Small intestine (tissue), 16 donors: ENCODE measurements at places on chromosomes 4 and X. TPM values are rescaled to one million over a fixed set of nuclear protein-coding genes. Genes with fewer than 3 reads are reported as not detected.

GRCh38 chrX:12159799-12160198, 21.5 kb downstream of the FRMPD4 start:
- H3K4me1 ChIP-seq = no peaks in the 10 kb centered on the region
- no peak overlapping the region for H3K4me3 ChIP-seq
- no peak for DNase-seq
- no peaks in the 10 kb centered on the region for H3K36me3 ChIP-seq

DNA sequence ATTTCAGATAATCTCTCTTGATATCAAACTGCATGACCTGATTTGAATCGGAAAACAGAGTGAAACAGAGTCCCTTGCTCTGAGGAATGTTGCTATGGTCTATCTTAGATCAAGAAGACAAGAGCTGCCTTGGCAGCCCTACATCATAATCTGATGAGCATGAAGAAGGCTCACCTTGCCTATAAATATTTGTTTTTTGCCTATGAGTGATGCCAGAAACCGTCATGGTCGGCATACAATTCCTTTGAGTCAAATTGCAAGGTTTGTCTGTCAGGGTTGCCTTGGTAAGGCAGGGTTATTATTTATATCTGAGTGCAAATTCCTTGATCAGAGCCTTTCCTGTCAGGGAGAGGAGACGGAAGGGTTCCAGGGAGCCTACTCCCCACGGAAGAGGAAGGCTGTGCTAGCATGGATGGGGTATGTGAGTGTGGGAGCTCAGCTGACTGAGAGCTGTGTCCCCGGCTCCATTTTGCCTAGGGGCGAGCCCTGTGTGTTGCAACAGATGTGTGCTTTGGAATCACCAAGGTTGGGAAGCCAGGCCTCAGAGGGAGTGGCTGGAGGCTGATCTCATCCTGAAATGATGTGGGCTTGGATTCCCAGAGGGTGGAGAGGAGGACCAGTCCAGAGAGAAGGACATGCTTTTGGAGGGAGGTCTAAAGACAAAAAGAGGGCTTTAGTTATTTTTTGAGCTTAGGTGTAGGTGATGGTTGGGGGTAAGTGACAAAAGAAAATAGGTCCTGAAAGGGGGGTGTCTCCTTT, 43.6 kb downstream of the RTL9 start:
- no peaks in the 10 kb centered on the region for H3K36me3 ChIP-seq
- peak; percentile 12 for DNase-seq
- no peaks in the 10 kb centered on the region for H3K27me3 ChIP-seq
- peaks cover under 1% of the 10 kb centered on the region for H3K4me1 ChIP-seq

The FRMPD4 gene
- not detected for polyA plus RNA-seq

The RBMXL3 gene
- polyA plus RNA-seq = not detected

The SPANXN3 gene
- 1.8 TPM for polyA plus RNA-seq

DNA sequence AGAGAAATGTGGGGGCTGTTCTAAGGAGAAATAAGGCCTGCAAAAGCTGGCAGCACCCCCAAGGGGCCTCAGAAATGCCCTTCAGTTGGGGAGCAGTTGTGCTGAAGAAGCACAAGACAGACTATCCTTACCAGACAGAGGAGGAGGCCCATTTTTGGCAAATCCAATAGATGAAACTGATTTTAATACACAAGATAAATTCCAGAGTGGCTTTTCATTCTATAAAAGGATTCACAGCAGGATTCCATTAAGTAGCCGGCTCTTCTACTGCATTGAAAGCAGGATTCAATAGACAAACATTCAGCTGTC, 8.1 kb downstream of the SEPTIN6 start:
- H3K27ac ChIP-seq = peak overlapping the region; percentile 98
- H3K27me3 ChIP-seq = no peaks in the 10 kb centered on the region
- H3K4me1 ChIP-seq = no peaks in the 10 kb centered on the region
- no peaks in the 10 kb centered on the region for H3K36me3 ChIP-seq
- H3K4me3 ChIP-seq = no peak overlapping the region

- H3K27ac ChIP-seq = no peak overlapping the region
- no peaks in the 10 kb centered on the region for H3K4me1 ChIP-seq
- H3K27me3 ChIP-seq = no peaks in the 10 kb centered on the region
- H3K4me3 ChIP-seq = no peak overlapping the region
- no peak for DNase-seq
- no peaks in the 10 kb centered on the region for H3K36me3 ChIP-seq
Observed at GRCh38 chr4:151430740-151431457, 21.9 kb downstream of the FHIP1A start.

DNA sequence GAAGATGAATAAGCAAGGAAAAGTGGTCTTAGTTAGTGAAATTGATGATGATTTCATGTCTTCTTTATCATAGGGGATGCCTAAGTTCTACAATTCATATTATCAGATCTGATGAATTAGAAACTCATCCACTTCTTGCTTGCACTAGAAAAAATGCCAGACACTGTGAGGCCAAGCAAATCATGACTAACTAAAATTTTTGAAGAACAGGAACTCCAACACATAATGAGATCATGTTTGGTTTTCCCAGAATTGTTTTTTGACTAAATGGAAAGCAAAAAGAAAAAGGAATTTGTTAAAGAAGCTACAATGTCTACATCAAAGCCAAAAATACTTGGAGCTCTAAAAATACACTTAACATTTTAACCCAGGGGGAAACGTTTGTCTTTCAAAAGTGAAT, 120.4 kb downstream of the ARSF start:
- DNase-seq = no peak
- no peak overlapping the region for H3K4me3 ChIP-seq
- no peak overlapping the region for H3K27ac ChIP-seq
- no peaks in the 10 kb centered on the region for H3K27me3 ChIP-seq
- H3K36me3 ChIP-seq = no peaks in the 10 kb centered on the region

- no peaks in the 10 kb centered on the region for H3K36me3 ChIP-seq
- no peak overlapping the region for H3K4me3 ChIP-seq
- H3K27ac ChIP-seq = no peak overlapping the region
- H3K27me3 ChIP-seq = no peaks in the 10 kb centered on the region
- no peaks in the 10 kb centered on the region for H3K4me1 ChIP-seq
Observed at GRCh38 chr4:106038012-106038411, 142.7 kb downstream of the NPNT start.

GRCh38 chrX:574830-575229, 55.8 kb upstream of the SHOX start:
- no peak for DNase-seq
- H3K27me3 ChIP-seq = no peaks in the 10 kb centered on the region
- H3K27ac ChIP-seq = no peak overlapping the region
- H3K36me3 ChIP-seq = no peaks in the 10 kb centered on the region
- no peaks in the 10 kb centered on the region for H3K4me1 ChIP-seq
